ENCODE measurements at places on chromosomes 3 and 15.

DNA sequence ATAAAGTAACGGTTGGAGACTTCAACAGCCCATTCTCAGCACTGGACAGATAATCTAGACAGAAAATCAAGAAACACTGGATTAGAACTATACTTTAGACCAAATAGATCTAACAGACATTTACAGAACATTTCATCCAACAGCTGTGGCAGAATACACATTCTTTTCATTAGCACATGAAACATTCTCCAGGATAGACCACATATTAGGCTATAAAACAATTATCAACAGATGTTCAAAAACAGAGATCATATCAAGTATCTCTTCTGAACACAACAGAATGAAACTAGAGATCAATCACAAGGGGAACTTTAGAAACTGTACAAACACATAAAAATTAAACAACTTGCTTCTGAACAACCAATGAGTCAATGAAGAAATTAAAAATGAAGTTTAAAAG, 133.3 kb downstream of the ADAM10 start:
- DNase-seq, result no peak

- DNase-seq, result no peak
Measured at GRCh38 chr3:128748557-128748956, 22.6 kb downstream of the RAB7A start.

DNA sequence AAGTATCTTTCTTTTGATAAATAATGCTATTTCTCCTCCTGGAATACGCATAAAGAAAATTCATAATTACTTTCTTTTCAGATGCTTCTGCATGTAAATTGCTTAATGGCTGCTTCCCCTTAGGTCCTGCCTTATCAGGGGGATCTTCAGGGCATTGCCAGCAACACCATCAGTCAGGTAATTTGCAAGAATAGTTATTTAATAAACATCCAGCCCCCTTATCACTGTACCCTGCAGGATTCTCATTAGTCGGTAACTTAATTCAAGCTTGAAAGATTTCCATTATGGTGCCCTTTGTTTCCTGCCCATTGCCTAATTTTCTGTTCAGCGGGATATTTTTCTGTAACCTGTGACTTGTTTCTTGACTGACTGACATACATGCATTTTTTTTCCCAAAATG, 414.5 kb downstream of the MFSD1 start:
- DNase-seq, result no peak

GRCh38 chr3:89565098-89565497, 457.7 kb downstream of the EPHA3 start:
- DNase-seq, result no peak

- no peak for DNase-seq
Measured at GRCh38 chr3:33663042-33663441, 55.0 kb downstream of the CLASP2 start.

GRCh38 chr3:34132069-34132692, 333.8 kb downstream of the PDCD6IP start:
- peak; percentile 12 for DNase-seq

- peak; percentile 65 for DNase-seq
Measured at GRCh38 chr15:44812029-44812517, 75.7 kb downstream of the TRIM69 start.

DNA sequence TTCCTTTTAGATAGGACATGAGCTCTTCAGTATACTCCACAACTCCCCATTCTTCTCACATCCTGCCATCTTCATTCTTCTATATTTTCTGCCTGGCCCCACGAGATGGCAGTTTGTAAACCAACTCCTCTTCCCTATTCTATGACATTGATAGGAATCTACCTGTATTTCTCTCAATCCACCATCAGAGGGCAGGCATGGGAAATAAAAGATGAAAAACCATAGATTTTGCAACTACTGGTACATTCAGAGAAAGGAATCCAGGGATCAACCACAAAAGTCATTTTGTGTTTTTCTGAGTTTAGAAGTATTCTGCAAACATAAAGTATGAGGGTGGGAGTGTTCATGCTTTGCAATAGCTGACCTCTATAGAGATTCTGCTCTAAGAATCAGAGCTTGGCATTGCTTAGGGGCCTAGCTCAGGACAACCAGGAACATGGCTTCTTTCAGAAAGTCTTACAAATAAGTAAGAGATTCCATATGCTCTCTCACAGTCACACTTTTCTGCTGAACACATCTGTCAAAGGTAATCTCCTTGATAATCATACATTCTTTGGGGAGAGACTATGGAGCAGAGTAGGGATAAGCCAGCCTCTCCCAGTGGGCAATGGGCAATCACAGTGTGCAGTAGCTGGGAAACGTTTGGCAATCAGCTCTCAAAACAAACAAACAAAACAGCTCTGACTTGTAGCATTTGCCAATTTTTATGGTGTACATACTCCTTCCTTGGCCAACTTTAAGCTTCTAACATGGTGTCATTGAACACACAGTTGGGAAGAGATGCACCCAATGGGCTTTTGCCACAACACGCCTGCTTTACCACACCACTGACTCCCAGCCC, 43.1 kb upstream of the SLC25A36 start:
- DNase-seq, result peak; percentile 66

- no peak for DNase-seq
Measured at GRCh38 chr3:77319711-77320110, 279.8 kb downstream of the ROBO2 start.

DNA sequence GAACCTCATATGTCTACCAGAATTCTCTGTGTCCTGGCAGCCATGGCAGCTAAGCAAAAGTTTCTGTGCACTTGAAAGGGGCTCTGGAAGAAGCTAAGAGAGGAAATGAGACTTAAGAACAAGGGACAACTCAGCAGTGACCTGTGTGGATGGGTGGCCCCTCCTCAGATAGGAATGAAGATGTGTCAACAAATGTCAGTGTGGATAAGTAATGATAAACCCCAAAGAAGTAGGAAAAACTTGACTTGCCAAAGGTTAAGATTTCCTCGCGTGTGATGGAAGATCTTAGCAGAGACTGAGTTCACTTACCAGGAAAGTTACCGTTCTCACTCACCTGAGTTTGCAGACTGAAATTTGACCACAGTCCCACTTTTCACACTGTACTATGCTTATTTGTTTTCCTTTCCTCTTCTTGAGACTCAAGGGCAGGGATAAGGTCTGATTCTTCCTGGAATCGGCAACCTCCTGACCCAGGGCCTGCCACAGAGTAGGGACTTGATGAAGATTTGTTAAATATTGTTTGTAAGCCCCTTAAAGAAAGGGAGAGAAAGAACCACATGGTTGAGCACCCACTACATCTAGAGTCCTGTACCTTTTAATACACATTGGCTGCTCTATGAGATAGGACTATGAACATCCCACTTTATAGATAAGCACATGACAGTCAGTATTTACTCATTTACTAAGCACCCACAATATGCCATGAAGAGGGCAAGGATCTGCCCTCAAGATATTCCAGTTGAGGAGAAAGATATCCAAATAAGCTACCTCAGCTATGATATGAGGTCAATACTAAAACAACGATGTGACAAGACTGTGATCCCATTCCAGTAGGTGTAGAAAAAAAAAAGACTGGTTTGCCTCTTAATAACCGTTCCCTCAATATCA, 7.3 kb upstream of the HRH1 start:
- DNase-seq, result no peak

DNA sequence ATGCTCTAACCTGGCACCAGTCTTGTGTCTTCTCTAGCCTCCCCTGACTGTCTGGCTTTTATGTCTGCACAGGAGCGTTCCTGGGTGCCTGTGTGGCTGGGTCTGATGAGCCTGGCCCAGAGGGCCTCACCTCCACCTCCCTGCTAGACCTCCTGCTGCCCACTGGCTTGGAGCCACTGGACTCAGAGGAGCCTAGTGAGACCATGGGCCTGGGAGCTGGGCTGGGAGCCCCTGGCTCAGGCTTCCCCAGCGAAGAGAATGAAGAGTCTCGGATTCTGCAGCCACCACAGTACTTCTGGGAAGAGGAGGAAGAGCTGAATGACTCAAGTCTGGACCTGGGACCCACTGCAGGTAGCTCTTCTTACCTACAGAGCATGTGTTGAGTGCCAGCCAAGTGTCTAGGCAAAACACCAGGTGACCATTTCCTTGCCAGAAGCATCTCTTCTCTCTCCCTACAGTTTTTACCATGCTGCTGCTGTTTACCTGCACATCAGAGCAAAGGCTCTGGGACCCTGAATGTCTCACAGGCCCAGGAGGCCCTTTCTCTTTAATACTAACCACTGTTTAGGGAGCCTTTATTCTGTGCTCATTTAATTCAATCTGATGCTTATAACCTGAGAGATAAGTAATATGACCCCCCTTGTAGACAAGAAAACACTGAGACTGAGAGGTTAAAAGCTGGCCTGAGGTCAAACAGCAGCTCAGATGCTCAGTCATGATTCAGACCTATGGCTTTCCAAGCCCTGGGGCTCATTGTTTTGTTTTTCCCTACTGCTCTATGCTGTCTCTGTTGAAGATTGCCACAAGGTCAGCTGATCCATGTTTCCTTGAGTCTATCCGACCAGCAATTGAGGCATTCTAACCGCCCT, 10.4 kb downstream of the PODXL2 start:
- no peak for DNase-seq

- no peak for DNase-seq
Measured at GRCh38 chr3:177144922-177145321, 52.4 kb downstream of the TBL1XR1 start.

DNA sequence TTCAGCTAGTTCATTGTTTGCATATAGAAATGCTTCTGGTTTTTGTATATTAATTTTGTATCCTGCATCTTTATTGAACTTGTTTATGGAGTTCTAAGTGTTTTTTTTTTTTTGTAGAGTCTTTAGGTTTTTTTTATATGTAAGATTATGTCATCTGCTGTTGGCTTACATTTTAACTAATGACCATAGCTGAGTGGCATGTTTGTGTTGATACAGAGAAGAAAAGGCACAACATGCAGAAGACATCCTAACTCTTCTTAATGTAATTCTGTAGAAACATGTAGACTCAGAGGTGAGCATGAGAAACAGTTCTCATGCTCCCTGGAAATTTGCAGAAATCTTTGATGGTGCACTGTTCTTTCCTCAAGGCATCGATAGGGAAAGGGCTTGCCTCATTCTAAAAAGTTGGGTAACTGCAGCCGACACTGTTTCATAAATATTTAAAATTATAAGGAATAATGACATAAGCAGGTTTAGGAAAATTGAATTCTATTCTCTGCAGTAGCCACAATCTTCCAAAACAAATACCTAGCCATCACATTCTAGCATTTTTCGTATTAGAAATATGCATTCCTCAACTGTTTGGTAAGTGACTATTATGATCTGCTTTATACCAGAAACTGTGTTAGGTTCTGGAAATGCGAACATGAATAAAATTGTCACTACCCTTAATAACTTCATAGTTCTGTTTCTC, 499.6 kb upstream of the KCNMB2 start:
- no peak for DNase-seq

DNA sequence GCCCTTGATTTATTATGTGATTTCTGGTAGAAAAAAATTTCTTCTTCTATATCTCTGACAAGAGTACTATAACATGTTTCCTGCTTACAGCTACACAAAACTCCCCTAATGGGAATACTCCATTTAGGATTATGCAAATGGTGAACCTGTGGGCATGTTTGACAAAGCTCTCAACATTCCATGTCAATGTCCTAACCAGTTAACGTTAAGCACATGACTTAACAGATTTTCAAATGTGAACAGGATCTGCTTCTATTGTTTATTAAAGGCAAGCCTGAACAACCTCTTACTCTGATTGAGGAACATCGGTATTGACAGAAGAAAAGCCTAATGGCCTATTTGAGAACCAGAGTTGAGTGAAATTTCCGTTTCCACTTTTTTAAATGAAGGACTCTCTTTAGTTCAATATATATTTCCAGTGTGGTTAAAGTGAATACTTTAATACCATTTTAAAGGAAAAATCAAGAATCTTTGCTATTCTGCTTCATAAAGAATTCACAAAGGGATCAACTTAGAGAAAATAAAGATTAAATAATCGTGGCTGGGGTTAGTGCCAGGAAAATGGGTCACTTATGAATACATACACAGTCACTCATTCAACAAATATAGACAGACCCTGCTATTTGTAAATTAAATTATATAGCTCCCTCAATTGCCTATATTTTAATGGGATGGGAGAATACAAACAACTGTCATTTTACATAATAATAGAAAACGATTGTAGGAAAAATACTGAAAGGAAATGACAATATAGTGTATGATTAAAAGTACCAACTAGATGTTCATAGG, 300.3 kb upstream of the CBLB start:
- no peak for DNase-seq

DNA sequence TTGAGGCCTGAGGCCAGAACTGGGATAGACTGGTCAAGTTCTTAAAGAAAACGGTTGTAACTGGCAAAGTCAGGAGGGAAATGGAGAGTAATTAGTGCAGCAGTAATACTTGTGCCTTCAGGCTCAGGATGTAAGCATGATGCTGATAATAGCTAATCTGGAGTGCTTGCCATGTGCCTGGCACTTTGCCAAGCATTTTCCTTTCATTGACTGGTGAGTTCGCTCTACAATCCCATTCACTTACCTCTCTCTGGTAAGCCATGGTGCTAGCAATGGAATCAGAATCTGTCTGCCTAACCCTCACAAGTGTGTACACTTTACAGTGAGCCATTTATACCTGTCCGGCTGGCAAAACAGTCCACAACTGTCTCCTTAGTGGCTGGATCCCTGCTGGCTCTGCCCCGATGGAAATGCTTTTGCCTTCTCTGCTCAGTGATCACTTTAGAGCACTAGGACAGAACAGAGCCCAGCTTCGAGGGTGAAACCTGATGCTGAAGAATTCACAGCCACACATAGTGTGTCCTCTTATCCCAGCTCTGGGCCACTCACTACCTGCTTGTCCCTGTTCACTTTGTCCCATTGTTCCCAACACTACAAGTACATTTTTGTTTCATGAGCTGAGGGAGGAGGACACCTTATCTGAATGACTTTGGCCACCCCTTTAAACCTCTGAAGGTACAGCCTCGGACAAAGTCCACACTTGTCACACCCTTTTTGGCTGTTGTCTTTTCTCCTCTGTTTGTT, 10.3 kb downstream of the CHP1 start:
- DNase-seq, result no peak

- peak; percentile 2 for DNase-seq
Measured at GRCh38 chr15:80695099-80695910, at the start of gene ABHD17C. TSS of gene ABHD17C (plus strand) at chr15:80695310. CDS start at chr15:80695430, 120 bp downstream.

DNA sequence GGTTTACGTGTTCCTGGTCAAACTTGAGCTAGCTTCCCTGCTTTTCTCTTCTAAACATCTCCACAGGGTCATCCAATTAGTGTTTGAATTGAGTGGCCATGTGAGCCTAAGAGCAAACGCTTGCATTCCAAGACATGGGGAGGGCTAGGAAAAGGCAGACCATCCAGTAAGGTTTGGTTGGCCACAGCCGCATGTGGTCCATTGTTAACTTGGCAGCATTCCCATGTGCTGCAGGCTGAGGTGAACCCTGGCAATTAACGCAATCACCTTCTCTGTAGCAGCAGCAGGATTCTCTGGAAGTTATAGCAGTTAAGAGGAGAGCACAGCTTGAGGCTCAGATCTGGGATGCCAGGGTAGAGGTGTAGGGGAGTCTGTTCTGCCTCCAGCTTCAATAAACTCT, 502.2 kb upstream of the LMCD1 start:
- no peak for DNase-seq

Data from NCI-H1694 treated with DMSO at 0.1 percent for 48 hours (cell line).